ENCODE measurements at places on chromosomes 2 and 18.

- no peak for DNase-seq
Observed at GRCh38 chr2:200773083-200773482, 38.6 kb upstream of the BZW1 start.

- DNase-seq = peak; percentile 95
Observed at GRCh38 chr2:201780674-201781493, at the start of gene ALS2. TSS of gene ALS2 (minus strand) at chr2:201780933. CDS start at chr2:201768885, 12,048 bp downstream.

DNA sequence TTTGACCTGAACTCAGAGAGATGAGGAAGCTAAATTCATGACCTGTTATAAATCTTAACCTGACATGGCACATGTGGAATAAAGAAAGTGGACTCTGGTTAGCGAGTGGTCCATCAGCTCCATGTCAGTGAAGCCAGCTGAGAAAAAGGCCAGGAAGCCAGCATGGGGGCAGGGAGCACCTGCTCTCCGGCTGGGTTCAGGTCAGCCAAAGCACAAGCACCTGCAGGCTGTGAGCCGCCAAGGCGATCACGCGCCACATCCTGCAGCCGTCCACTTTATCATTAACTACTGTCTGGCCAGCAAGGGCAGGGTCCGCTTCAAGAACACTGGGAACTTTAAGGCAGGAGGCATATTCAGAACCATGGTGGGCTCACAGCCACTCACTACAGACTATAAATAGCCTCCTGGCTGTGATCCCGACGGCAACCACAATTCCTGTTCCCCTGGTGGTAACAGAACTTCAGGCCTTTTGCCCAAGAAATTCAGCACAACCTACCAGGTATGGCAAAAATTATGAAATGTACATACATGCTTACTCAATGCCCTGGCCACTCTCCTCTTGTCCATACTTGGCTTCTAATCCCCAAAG, 35.5 kb downstream of the ACVR1 start:
- no peak for DNase-seq

DNA sequence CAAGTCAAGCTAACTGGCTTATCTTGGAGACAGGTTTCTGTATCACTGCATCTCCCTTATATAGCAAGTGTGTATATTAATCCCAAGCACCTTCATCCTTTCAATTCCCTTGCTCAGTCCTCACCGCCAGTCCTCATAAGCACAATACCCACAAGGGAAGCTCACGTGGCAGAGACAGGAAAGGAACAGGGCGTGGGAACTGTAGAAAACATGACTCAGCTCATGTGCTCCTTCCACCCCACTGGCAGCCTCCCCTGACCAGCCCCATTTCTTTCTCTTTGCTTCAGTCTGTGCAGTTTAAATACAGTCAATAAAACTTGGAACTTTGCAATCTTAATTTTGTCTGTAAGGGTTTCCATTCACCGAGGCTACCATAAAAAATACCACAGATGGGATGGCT, 36.5 kb upstream of the CDH19 start:
- no peak for DNase-seq

GRCh38 chr2:240189686-240190085, 49.2 kb upstream of the OTOS start:
- DNase-seq = no peak

- DNase-seq = no peak
Observed at GRCh38 chr2:169091761-169092519, 22.6 kb downstream of the DHRS9 start.

DNA sequence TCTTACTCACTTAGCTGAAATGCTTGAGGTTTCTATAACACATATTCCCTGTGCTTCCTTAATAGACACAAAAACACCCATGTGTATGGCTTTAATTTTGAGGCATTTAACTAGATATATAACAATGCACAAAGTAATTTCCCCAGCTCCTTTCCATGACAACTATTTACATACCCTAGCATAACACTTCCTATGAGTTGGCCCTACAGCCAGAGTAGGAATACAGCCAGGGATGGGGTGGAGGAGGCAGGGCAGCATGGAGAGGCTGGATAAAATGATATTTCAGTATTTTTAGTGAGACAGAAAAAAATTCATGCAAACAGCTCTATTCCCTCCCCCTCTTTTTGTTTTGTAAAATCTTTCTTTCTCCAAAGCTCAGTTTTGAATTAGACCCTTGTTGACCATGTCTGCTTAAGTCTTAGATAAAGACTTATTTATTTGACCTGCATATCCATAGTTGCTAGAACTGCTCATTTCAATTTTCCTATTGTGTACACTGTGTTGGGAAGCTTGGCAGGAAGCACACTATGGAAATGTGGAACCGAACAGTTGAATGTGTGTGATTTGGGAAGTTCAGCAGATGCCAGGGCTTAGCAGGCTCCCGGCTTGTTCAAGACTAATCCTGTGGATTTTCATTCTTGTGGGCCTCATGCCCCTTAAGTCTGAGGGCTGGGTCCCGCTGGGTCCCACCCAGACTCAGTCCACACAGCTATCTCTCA, 11.2 kb upstream of the B3GNT2 start:
- DNase-seq = no peak

DNA sequence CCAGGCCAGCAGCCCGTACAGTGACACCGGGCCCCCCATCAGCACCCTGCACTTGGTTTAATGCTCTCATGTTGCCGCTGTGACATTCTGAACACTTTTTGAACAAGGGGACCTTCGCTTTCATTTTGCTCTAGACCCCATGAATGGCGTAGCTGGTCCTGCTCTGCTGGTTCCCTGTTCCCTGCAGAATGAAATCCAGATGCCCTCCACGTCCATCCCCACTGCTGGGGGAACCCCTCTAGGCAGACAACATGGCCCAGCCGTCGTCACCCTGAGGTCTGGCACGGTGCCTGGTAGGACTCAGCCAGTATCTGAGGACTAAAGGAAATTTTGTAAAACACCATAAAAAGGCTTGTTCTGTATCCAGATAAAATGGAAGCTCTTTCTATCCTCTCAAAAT, 128.6 kb downstream of the KCTD1 start:
- no peak for DNase-seq

DNA sequence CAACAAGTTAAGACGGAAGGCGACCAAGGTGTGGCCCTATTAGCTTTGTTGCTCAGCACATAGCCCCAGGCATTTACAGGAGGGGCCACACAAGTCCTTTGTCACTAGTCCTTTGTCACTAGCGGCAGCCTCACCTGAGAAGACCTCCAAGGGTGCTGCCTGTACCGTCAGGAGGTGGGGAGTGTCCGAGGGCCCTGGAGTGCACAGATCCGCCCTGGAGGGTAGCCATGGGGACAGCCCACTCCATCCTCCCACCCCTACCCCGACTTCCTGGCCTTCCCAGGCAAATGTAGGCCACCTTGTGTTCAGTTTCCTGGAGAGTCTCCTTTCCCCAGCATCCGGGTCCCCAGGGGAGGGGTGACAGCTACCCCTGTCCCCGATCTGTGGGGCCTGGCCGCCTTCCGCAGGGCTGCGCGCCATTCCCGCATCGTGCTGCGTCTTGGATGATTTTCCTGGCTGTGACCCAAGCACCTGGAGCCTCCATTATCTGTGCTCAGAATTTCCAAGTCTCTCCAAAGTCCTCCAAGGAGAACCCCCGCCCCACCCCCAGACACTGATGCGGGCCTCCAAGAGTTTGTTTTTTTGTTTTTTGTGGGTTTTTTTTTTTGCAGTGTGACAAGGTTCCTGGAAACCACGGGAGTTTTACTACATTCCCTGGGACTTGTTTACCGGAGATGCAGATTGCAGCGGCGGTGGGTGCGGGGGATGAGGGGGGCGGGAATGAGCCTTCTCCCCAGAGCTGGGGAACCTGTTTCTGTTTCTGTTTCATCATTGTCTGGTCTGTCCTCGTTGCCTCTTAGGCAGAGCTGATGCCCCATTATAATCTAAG, 28.6 kb downstream of the TEX44 start:
- DNase-seq = no peak

DNA sequence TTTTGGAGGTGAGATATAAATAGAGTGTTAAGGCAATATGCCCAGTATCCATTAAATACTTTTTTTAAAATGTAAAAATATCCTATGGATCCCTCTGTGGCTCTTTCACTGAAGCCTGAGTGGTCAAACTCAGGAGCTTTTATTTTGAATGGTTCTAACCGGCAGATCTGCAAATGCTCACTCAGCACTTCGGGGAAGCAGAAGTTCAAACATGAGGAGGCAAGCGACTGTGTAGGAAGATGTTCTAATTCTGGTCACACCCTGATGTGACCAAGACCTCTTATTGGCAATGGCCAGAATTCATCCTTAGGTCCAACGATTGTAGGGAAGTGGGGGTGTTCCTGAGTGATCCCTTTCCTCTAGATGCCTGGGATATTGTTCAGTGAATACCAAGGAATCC, 168.8 kb downstream of the CDCA7 start:
- no peak for DNase-seq

DNA sequence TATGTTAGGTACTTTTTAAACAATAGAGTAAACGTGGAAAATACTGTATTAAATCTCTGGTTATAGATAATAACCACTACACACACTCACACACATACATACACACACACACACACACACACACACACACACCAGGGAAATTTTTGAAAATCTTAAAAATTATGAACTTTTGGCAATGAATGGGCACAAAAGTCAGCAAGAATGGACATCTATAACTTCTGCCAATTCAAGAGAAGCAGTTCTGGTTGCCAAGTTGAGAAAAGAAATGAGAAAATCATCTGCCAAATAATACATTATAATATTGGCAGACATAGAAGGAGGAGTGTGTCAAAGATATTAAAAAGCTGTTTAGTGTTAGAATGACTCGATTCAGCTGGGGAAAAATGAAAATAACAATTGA, 42.9 kb upstream of the TMEM178A start:
- DNase-seq = no peak

DNA sequence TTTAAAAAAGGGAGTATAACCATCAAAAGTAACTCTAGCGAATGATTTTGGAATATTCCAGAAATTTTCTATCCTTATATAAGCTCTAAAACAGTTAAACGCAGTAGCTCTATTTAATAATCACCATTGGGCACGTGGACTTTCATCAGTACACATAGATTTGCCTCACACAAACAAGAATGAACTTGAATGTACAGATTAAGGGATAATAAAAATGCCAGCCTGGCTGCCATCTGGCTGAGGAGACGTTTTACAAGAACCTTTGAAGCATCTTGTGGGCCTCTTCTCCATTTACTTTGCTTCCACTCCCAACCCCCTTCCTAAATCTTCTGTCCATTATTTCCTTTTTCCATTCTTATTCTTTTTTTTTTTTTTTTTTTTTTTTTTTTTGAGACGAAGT, 47.2 kb downstream of the AGAP1 start:
- DNase-seq = no peak

DNA sequence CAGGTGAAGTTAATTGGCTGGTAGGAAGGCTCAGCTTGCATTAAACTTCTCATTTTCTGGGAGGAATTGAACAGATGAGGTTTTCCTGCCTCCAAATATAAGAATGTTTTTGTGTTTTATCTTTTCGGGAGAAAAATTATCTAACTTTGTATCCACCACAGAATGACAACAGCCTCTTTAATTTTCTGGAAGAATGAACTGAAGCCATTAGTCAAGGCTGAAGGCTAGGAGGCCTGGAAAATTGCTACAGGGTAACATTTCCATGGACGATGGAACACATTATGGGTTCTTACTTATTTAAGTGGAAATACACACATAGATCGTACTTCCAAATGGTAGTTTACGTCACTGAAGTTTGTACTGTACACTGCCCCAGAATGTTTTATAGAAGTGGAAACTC, 28.0 kb upstream of the ZNF236 start:
- no peak for DNase-seq

GRCh38 chr2:106201661-106202060, 7.6 kb upstream of the UXS1 start:
- no peak for DNase-seq

GRCh38 chr2:96174251-96175144, 29.3 kb upstream of the DUSP2 start:
- peak; percentile 67 for DNase-seq

- DNase-seq = no peak
Observed at GRCh38 chr2:50850290-50850969, 181.5 kb downstream of the NRXN1 start.

GRCh38 chr2:158004126-158004764, 97.4 kb upstream of the UPP2 start:
- DNase-seq = no peak

DNA sequence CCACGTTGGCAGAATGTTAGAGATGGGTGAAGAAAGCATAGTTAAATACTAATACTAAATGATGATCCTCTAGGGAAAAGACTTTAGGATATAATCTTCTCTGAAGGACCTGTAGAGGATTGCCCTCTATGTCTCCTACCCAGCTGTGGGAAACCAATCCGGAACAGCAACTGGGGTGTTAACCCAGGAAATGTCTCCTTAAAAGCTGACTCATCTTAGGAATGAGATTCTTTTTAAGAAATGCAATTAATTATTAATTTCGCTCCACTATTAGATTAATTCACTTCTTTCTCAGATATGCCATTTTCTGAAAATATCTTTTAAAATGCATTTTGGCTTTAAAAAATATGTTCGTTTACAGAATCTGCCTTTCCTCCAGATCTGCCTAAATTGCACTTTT, 7.4 kb downstream of the SCN3A start:
- no peak for DNase-seq

GRCh38 chr2:236545248-236545658, 24.4 kb upstream of the ACKR3 start:
- no peak for DNase-seq

- DNase-seq = no peak
Observed at GRCh38 chr18:51049137-51049536, 19.1 kb downstream of the SMAD4 start.

GRCh38 chr2:201362396-201362795, 5.3 kb upstream of the FLACC1 start:
- no peak for DNase-seq

DNA sequence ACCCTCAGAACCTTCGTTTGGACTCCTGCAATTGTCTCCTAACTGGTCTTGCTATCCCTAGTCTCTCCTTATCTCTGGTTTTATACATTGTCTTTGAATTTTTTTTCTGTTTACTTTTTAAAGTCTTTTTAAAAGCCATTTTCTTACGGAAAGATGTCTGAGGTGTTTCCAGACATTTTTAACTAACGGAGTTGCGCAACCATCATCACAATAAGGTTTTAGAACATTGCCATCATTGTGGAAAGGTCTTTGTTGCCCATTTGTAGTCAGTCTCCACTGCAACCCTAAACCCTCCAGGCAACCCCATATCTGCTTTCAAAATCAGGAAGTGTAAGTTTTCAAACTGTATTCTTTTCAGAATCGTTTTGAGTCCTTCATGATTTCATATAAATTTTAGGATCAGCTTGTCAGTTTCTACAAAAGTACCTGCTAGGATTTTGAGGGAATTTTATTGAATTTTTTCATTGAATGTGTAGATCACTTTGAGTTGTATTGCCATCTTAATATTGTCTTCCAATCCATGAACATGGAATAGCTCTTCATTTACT, 46.3 kb downstream of the ANKRD12 start:
- DNase-seq = no peak

DNA sequence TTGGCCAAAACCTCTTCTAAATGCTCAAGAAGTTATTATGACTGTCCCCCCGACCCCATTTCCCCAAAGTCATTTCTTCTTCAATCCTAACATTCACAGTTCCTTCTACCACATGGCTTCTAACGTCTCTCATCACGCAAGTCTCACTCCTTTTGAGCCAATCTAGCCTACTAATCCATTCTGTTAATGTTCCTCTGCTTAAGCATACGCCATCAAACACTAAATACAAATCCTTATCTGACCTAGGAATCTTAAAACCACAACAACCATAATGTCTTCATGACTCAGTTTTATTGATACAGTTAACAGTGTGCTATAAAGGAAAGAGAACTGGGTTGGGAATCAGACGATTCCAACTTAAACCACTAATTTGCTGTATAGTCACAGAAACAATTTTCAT, 23.9 kb downstream of the HNRNPLL start:
- DNase-seq = no peak

GRCh38 chr2:48600204-48600813, 17.3 kb upstream of the GTF2A1L start:
- DNase-seq = no peak

GRCh38 chr18:53531187-53531586, 693.3 kb downstream of the MBD2 start:
- DNase-seq = no peak

Data from omental fat pad (tissue), 4 donors.